ENCODE measurements at places on chromosomes 12 and 14. TPM values are rescaled to one million over a fixed set of nuclear protein-coding genes. Genes with fewer than 3 reads are reported as not detected.

- H3K4me3 ChIP-seq, result no peak overlapping the region
- H3K27ac ChIP-seq, result no peak overlapping the region
- peaks cover 6% of the 10 kb centered on the region for H3K36me3 ChIP-seq
These were observed 1079.4 kb downstream of the TMEM121 start for GRCh38 chr14:106605548-106606448.

Gene GPRC5D
- not detected for total RNA-seq

DNA sequence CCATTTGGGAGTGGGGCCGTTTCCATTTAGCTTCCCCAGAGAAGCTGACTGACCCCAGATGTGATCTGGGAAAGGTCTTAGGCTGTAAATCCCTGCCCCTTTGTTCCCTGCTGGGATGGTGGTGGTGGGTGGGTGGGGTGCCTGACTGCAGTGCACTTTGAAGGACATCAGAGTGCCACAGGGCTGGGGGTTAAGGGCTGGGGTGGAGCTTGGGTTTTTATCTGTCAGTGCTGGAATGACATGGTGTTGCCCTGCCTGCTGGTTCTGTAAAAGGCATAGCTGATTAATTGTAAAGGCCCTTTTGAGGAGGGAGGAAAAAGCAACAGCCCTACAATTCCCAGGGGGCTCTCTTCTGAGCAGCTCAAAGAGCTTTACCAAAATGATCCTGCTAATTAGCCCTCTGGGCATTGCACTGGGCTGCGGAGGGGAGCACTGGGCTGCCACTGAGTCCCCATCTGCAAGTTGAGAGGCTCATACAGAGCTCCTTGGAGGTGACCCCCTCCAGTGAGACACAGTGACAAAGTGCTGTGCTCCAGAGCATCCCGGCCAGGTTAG lies 21.1 kb downstream of the PLEKHG3 start:
- no peaks in the 10 kb centered on the region for H3K27me3 ChIP-seq
- H3K27ac ChIP-seq, result no peak overlapping the region
- H3K36me3 ChIP-seq, result no peaks in the 10 kb centered on the region
- no peak for DNase-seq
- H3K4me3 ChIP-seq, result no peak overlapping the region
- H3K4me1 ChIP-seq, result peaks cover 43% of the 10 kb centered on the region

DNA sequence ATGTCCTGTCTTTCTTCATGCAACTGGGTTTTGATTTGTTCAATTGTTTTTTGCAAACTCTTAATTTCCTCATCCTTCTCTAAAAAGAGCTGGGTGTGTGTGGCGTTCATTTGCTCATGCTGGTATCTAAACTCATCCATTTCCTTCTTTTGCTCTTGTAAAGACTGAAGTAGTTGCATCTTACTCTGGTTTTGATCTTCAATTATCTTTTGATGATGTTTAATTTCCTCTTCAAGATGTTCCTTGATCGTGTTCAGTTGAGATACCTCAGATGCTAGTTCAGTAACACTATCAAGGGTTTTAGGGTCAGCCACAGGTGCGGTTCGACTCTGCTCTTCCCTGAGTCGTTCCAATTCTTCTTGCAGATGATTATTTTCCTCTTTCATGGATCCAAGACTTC lies 34.8 kb downstream of the TRIP11 start:
- H3K27me3 ChIP-seq, result no peaks in the 10 kb centered on the region
- H3K36me3 ChIP-seq, result peaks cover 32% of the 10 kb centered on the region
- no peak for DNase-seq
- H3K4me3 ChIP-seq, result no peak overlapping the region
- peaks cover 35% of the 10 kb centered on the region for H3K4me1 ChIP-seq
- no peak overlapping the region for H3K27ac ChIP-seq

DNA sequence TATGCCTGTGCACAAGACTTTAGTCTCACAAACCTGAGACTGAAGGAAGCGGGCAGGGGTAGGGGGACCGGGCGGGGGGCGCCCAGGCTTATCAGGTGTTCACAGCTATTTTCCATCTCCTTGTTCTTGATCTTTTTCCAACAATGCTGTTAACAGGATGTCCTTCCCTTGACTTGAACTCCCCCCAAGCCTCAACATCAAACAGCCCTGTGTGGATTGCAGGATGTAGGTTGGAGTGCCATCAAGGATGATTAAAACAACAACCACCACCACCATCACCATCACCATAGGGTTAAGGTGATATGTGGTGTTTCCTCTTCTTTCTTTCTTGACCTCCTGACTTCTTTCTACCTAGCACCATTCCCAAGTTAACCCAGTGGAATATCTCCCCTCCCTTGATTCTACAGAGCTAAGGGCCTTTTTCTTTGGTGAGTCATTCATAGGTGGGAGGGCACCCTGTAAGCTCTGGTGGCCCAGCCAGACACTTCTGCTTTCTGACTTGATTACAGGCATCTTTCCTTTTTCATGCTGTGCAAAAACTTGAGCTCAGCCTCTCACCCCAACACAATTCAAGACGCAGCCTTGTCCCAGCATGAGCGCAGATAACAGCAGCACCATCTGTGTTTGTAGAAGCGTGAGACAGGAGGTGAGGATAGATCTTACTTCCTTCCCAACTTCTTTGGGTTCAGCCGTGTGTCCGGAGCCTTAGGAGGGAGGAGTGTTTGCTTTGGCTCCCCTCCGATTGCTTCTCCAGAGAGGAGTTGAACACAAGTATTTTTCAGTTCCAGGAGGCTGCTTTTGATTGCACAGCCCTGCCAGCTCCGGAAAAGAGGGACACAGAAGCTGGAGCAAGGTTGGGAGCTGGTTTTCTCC lies 26.8 kb downstream of the FLVCR2 start:
- no peak overlapping the region for H3K27ac ChIP-seq
- H3K4me3 ChIP-seq, result no peak overlapping the region
- no peak for DNase-seq

Gene ANGEL1
- total RNA-seq, result 7.4 TPM

DNA sequence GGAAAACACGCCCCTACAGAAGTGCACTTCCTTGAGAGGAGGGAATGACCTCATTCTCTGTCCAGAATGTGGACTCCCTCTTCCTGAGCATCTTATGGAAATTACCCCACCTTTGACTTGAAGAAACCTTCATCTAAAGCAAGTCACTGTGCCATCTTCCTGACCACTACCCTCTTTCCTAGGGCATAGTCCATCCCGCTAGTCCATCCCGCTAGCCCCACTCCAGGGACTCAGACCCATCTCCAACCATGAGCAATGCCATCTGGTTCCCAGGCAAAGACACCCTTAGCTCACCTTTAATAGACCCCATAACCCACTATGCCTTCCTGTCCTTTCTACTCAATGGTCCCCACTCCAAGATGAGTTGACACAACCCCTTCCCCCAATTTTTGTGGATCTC lies 5.0 kb upstream of the INHBE start:
- H3K27me3 ChIP-seq, result no peaks in the 10 kb centered on the region
- no peaks in the 10 kb centered on the region for H3K36me3 ChIP-seq
- DNase-seq, result no peak

Gene CS
- total RNA-seq, result 179 TPM

DNA sequence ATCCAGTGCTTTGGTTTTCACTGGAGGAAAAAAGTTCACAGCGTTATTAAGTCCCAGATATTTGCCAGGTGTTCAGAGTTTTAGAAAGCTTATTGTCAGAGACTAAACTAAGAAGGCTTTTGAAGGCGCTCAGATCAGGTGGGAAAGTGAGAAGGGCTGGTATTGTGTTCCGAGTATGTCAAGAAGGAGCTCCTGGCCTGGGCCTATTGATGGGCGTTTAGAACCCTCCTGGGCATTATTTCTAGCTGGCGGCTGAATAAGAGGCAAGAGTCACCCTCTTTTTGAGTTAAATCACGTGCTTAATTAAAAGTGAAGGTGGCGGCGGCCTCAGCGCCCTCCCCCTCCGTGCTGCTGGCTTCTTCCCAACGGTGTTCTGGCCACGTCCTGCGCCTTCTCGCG lies 20.9 kb upstream of the GNS start:
- peaks cover 47% of the 10 kb centered on the region for H3K27me3 ChIP-seq
- no peak overlapping the region for H3K27ac ChIP-seq
- H3K4me3 ChIP-seq, result peak overlapping the region; percentile 16
- DNase-seq, result no peak
- H3K36me3 ChIP-seq, result peaks cover 8% of the 10 kb centered on the region

DNA sequence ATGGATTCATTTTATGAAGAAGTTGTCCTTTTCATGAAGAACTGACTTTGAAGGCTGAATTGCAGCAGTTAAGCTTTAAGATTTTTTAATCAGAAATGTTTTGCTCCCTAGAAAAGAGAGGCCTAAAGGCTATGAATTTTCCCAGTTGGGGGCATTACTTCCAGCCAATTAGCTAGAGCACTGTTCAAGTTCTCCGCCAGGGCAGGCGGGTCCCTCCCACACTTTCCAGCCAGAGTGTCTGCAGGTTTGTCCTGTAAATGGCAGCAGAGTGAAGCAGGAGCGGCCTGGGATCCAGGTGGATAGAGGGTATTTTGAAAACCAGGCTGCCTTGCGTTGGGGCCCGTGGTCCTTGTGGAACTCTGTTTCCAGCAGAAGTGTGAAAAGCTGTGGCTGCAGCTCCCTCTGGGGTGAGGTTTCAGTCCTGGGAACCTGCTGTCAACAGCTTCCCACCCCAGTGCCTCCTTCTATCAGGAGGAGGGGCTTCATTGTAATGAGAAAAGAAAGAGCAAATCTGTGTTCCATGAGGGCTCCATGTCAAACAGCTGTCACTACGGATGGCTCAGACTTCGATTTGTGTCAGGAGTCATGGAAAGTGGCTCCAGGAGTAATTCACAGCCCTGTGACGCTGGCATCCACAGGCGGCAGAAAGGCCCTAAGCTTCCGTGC lies 210.7 kb upstream of the TMEM132C start:
- no peak overlapping the region for H3K4me3 ChIP-seq
- H3K36me3 ChIP-seq, result no peaks in the 10 kb centered on the region
- H3K27me3 ChIP-seq, result peaks cover 3% of the 10 kb centered on the region
- no peak overlapping the region for H3K27ac ChIP-seq
- H3K4me1 ChIP-seq, result no peaks in the 10 kb centered on the region

- DNase-seq, result no peak
- H3K36me3 ChIP-seq, result no peaks in the 10 kb centered on the region
- H3K27me3 ChIP-seq, result peaks cover 52% of the 10 kb centered on the region
- H3K4me1 ChIP-seq, result peaks cover under 1% of the 10 kb centered on the region
- H3K4me3 ChIP-seq, result no peak overlapping the region
- no peak overlapping the region for H3K27ac ChIP-seq
These were observed 16.0 kb downstream of the PDE1B start for GRCh38 chr12:54565310-54565985.

GRCh38 chr12:117671734-117672133 lies 297.1 kb downstream of the KSR2 start:
- no peak overlapping the region for H3K27ac ChIP-seq
- peak; percentile 12 for DNase-seq
- peaks cover 6% of the 10 kb centered on the region for H3K36me3 ChIP-seq
- H3K27me3 ChIP-seq, result peaks cover 8% of the 10 kb centered on the region
- H3K4me1 ChIP-seq, result peaks cover 14% of the 10 kb centered on the region

GRCh38 chr14:33941718-33942117 lies 9.2 kb downstream of the EGLN3 start:
- H3K36me3 ChIP-seq, result no peaks in the 10 kb centered on the region
- no peak for DNase-seq
- no peak overlapping the region for H3K4me3 ChIP-seq
- no peaks in the 10 kb centered on the region for H3K27me3 ChIP-seq
- H3K27ac ChIP-seq, result no peak overlapping the region

Gene C12orf54
- total RNA-seq, result not detected

GRCh38 chr14:72341686-72342085 lies 409.5 kb downstream of the RGS6 start:
- H3K4me3 ChIP-seq, result no peak overlapping the region
- no peaks in the 10 kb centered on the region for H3K4me1 ChIP-seq
- DNase-seq, result no peak
- no peaks in the 10 kb centered on the region for H3K36me3 ChIP-seq
- H3K27ac ChIP-seq, result no peak overlapping the region
- H3K27me3 ChIP-seq, result peaks cover 2% of the 10 kb centered on the region

GRCh38 chr14:32703183-32703621 lies 235.5 kb upstream of the NPAS3 start:
- no peak overlapping the region for H3K27ac ChIP-seq
- H3K4me1 ChIP-seq, result peaks cover 35% of the 10 kb centered on the region
- DNase-seq, result no peak
- no peaks in the 10 kb centered on the region for H3K36me3 ChIP-seq
- H3K4me3 ChIP-seq, result no peak overlapping the region

DNA sequence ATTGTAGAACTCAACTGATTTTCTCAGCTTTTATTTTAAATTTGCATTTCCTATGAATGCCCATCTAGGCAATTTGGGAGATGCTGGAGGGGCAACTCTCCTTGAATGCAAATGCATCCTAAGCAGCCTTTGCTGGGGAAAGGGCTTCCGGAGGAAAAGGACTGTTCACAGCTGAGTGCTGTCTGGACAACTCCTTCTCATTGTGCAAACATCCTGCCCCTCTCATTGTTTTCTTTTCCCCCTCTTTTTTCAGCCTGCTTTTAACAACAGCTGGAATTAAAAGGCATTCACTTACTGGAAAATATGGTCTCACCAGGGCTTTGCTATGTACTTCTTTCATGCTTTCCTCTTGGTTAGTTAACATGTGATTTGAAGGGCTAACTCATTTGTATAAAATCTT lies 397.8 kb downstream of the FUT8 start:
- no peaks in the 10 kb centered on the region for H3K4me1 ChIP-seq
- H3K4me3 ChIP-seq, result no peak overlapping the region
- no peaks in the 10 kb centered on the region for H3K36me3 ChIP-seq
- H3K27ac ChIP-seq, result no peak overlapping the region
- no peak for DNase-seq

GRCh38 chr12:58847901-58848600 lies 72.3 kb downstream of the LRIG3 start:
- peaks cover 10% of the 10 kb centered on the region for H3K4me1 ChIP-seq
- no peak overlapping the region for H3K4me3 ChIP-seq
- DNase-seq, result no peak

- no peak within 1 kb of the TSS for H3K27ac ChIP-seq
- peaks cover 18% of the 10 kb centered on the region for H3K4me1 ChIP-seq
- peak within 1 kb of the TSS; percentile 87 for H3K4me3 ChIP-seq
- no peak for DNase-seq
- peaks cover 45% of the 10 kb centered on the region for H3K27me3 ChIP-seq
These were observed at the start of gene ADCY4 for GRCh38 chr14:24334431-24335291. TSS of gene ADCY4 (minus strand) at chr14:24335071. CDS start at chr14:24334652, 419 bp downstream.

DNA sequence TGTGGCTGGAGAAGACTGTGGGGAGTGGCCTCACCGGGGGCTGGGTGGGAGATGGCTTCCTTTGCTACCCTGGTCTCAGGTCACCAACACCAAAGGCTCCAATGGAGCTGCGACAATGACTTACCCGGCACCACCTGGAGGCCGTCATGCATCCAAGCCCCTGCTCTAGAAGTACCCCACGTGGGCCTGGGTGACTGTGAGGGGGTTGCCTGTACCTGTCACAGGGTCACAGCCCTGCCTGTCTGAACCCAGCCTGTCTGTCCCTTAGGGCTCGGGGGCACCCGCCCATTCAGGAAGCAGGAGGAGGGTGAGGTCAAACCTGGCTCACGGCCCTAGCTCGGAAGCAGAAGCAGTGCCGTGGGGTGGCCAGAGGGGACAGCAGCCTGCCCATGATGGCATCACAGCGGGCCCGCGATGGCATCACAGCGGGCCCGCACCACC lies 18.9 kb downstream of the ABCB9 start:
- peaks cover 7% of the 10 kb centered on the region for H3K36me3 ChIP-seq
- H3K4me1 ChIP-seq, result peaks cover 65% of the 10 kb centered on the region
- no peaks in the 10 kb centered on the region for H3K27me3 ChIP-seq
- peak overlapping the region; percentile 67 for H3K4me3 ChIP-seq

Measured in HFFc6 (cell line).